ENCODE measurements at places on chromosomes 16 and 17. TPM values are rescaled to one million over a fixed set of nuclear protein-coding genes. Genes with fewer than 3 reads are reported as not detected.

The PRSS53 gene
- 13.3 TPM for total RNA-seq

DNA sequence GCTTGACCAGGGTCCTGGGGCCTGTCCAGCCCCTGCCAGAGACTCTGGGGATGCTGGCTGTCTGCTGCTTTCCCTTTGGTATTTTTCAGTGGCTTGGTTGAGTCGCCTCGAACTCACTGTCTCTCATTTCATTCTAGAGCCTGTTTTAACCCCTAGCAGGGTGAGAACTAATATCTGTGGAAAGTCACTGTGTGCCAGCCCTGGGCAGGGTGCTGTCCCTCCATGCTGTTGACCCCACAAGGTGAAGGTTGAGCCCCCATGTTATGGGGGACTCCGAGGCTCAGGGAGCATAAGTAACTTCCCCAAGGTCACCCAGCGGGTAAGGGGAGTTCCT, 33.0 kb downstream of the DCAKD start:
- no peak for DNase-seq

GRCh38 chr17:1043601-1044251, 46.8 kb downstream of the TIMM22 start:
- no peak for DNase-seq

- DNase-seq: no peak
Observed at GRCh38 chr16:53224951-53225533, 170.3 kb downstream of the CHD9 start.

DNA sequence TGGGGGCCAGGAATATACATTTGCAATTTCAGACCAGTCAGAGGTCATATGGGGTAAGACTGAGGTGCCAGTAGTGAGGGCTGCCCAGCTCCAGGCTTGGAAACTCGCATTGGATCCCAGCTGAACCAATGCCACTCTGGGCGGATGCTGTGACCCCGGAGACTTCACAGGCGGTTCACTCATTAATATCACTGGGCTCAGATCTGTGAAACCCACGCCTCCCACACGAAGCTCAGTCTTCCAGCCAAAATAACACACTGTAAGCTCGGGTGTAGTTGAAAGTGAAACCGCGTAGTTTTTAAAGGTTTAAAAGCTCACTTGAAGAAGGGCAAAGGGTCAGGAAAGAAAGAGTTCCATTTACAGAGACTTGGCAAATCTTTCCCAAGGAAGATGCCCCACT, 254.8 kb downstream of the FOXL1 start:
- DNase-seq: no peak

- no peak for DNase-seq
Observed at GRCh38 chr17:27802033-27802432, 1.7 kb upstream of the NOS2 start.

The TRPV2 gene
- total RNA-seq: 95.0 TPM

The CCDC78 gene
- 5.1 TPM for total RNA-seq
